ENCODE measurements at places on chromosomes 6 and 20.
A peak's percentile ranks its signal among the peaks of the same experiment; 100 is the strongest.

DNA sequence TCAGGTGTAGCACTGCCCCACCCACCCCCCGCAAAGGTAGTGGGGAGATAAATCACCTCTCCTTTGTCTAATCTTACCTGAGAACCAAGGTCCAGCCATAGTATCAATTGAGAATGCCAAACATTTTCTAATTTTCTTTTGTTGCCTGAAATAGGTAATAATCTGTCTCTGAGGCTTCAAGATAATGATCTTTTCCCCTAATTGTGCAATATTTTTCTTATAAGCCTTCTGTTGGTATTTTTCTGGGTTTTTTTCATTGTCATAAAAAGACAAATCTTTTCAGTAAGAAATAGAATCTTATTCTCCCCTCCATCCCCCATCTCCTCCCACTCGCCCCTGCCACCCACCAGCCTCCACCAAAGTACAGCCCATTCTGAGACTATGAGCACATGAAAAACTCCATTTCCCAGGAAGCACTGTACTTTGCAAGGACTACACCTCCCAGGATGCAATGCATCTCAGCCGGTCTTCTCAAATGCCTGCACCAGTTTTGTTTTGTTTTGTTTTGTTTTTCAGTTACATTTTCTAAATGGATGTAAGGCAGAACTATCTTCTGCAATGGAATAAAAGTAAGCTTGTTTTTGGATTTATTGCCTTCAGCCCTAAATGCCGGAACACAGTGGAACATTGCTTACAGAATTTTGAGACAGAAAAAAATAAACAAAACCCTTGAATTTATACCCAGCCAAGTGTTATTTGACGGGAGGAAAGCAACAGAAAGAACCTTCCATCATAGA lies 268.0 kb downstream of the TFAP2A start:
- DNase-seq = peak; percentile 74

GRCh38 chr6:149095842-149096241 lies 221.7 kb upstream of the TAB2 start:
- DNase-seq = no peak

GRCh38 chr6:44735630-44735963 lies 348.1 kb downstream of the CDC5L start:
- DNase-seq = no peak

DNA sequence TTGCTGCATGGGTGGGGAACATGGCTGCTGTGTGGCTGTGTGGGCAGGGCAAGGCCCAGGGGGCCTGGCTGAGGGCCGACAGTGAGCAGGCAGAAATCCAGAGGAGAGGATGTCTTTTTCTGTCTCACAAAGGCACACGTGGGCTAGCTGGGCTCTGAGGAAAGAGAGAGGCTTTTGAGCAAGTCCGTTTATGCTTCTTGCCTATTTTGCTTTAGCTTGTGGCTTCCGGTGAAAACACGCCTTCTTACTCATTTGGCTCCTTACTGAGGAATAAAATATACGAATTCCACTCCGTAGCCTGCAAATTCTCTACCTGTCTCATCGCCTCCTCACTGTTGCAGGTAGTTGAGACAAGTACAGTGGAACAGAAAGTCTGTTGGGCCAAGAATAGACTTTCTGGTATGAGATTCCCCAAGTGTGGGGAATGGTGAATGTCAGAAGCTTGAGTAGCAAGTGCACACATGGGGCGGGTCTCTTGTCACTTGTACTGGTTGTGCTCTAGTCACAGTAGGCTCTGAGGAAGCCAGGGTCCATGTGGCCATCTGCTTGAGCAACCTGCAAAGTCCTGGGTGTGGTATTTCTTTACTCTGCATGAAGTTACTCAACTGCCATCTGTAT lies 28.4 kb downstream of the WRNIP1 start:
- no peak for DNase-seq

- no peak for DNase-seq
These were observed 926 bp downstream of the PEX3 start for GRCh38 chr6:143451531-143451930.

DNA sequence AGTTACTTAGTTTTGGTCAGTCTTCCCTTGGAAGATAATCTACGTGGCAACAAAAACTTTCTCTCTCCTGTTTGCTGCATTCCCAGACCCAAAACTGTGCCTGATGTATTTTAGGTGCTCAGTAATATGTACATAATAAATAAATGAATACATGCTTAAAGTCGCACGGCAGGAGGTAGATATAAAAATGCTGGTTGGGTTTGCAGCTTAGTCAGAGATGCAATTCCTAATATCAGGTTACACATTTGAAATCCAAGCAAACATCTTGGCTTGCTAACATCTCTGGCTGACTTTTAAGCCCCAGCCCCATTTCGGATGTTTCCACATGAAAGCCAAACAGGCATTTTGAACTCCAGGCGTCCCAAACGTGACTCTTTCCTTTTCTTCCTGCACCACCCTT lies 91.0 kb downstream of the KCNQ5 start:
- no peak for DNase-seq

GRCh38 chr6:130366107-130367005 lies 539 bp downstream of the TMEM200A start:
- no peak for DNase-seq

GRCh38 chr20:36101192-36101591 lies 53.3 kb upstream of the EPB41L1 start:
- DNase-seq = no peak

GRCh38 chr20:13898012-13898612 lies 92.3 kb downstream of the SEL1L2 start:
- DNase-seq = no peak
